ENCODE measurements at places on chromosomes 7 and 10.

DNA sequence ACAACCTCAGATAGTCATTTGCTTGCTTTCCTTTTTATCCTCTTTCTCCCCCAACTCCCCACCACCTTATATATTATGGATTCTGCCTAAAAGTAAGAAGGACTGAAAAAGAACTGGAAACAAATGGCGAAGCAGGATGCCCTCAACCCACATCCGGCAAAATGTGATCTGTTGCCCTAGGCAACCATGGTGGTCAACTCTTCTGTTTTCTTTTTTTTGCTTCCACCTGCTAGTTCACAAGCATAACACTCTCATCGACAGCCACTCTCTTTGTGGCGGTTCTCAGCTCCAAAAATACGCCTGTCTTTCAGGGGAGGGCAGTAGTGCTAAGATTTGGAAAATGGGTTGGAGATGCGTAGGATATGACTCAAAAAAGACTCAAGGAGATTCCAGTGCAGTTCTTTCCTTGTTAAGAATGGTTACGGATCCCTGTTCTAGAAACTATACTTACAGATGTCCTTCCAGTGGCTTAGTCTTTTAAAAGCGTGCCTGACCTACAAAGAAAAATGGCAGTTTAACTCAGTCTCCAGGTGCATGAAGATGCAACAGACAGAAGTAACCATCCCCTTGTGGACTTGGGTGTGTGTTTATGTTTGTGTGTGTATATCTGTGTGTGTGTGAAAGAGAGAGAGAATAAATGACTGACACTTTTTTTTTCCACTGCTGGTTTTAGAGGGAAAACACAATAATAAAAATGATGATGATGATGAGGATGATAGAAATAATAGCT, 10.7 kb downstream of the APBB1IP start:
- DNase-seq = no peak

- DNase-seq = no peak
Observed at GRCh38 chr10:65952086-65952485, 973.8 kb upstream of the LRRTM3 start.

DNA sequence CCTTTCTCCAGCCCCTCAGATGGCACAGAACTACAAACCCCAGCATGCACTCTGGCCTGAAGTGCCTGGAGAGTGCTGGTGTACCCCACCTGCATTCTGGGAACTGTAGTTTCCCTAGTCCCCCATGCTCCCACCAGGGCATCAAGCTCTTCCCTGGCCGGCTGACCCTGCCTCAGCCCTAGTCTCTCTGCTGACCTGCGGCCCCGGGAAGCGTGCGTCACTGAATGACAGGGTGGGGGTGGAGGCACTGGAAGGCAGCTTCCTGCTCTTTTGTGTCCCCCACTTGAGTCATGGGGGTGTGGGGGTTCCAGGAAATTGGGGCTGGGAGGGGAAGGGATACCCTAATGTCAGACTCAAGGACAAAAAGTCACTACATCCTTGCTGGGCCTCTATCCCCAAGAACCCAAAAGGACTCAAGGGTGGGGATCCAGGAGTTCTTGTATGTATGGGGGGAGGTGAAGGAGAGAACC, 2.1 kb downstream of the NOS3 start:
- peak; percentile 76 for DNase-seq

GRCh38 chr7:53013925-53014324, 21.5 kb upstream of the POM121L12 start:
- DNase-seq = no peak

GRCh38 chr10:3495281-3495680, 289.7 kb downstream of the KLF6 start:
- no peak for DNase-seq

- DNase-seq = no peak
Observed at GRCh38 chr7:76072243-76073148, 24.6 kb downstream of the MDH2 start.

DNA sequence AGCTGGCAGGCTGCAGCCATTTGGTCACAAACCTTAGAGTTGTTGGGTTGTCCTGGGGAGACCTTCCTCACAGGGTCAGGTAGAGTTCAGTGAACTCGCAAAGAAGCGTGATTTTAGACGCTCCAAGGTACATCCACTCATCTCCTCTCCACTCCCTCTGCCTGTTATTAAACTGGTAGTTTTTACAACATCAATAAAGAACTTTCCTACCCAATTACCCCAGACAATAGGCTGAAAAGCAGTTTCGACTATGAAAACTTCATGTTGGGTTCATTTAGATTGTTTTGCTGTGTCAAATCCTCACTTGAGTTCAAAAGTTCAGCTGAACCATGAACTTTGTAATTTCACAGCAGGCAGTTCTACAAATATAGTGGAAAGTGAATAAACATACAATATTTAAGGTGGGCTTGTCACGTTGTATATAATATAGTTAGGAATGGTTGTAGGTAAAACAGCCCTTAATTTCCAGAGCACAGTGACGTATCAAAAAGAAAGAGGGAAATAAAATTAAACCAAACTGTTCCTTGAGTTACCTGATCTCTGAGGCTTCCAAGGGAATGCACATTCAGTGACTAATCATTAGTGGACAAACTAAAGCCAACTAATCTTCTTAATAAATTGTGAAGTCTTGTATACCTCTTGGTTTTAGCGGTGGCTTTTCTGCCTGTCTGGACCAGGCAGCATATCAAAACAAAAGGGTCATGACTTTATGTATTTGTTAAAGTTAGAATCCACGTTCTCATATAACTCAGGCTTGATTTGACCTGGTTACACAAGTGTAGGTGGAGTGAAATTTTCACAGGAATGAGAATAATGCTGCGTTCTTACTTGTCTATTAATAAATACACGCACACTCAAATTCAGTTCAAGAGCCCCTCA, 100.5 kb downstream of the CYP26A1 start:
- DNase-seq = no peak

DNA sequence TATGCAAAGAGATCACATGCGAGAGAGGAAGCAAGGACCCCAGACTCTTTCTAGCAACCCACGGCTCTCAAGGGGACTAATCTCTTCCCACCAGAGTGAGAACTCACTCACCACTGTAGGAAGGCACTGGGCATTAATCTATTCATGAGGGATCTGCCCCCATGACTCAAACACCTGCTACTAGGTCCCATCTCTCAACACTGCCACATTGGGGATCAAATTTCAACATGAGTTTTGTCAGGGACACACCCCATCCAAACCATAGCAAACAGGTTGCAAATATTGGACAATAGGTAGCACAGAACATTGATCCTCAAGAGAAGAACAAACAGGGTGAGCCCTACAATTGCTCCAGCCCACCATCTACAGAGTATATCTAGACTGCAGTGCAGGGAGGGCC, 740.6 kb downstream of the LRMDA start:
- no peak for DNase-seq

GRCh38 chr10:97743169-97743943, 6.4 kb downstream of the ZFYVE27 start:
- no peak for DNase-seq

- DNase-seq = no peak
Observed at GRCh38 chr7:39304668-39305405, 261.4 kb upstream of the YAE1 start.

DNA sequence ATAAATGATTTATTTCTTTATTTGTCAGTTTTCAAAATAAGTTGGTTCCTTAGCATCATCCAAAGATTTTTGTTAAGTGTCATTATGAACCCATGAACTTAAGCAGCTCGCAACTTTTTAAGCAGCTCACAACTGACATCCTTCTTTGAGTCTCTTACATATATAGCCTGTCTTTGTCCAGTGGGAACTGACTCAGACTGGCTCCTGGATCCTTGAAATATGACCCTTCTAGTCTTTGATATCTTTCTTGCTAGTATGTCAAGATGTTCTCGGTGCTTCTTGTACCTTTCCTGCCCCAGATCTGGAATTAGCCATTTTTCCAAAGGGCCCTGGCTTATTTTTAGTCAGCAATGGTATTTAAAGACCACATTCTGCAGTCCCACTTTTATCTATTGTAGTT, 53.9 kb upstream of the ARID5B start:
- no peak for DNase-seq

GRCh38 chr10:45625879-45626278, 46.7 kb downstream of the ZFAND4 start:
- no peak for DNase-seq

- no peak for DNase-seq
Observed at GRCh38 chr10:102585026-102585425, 59.3 kb upstream of the TRIM8 start.

GRCh38 chr7:43756368-43757072, 2.0 kb upstream of the BLVRA start:
- no peak for DNase-seq

DNA sequence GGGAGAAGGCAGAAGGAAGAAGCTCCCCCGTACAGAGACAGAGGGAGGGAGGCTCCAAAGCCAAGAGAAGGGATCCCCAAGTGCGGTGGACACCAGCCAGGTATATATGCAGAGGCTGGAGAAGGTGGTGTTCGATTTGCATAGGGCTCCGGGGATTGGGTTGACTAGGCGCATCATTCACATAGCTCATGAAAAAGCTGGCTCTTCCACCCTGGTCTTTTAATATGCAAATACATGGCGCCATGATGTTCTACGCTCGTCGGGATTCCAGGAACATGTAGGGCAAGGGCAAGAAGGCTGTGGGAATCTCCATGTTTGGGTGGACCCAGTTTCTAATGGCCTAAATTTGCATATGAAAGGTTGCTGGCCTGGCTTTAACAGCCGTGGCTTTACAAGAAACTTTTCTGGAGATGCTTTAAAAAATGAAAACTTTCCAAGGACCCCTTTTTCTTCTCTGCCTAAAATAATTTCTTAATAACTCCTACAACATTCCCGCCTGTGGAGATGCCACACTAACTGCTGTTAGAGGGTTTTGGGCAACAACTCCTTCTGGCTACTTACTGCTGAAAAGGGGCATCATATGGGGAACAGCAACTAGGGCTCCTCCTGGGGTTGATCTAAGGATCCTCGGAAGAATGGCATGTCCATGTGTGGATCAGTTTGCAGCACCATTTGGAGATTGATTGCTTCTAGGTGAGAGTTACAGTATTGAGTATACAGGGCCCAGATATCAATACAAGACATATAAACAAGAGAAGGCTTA, 28.3 kb downstream of the C1GALT1 start:
- DNase-seq = peak; percentile 40

DNA sequence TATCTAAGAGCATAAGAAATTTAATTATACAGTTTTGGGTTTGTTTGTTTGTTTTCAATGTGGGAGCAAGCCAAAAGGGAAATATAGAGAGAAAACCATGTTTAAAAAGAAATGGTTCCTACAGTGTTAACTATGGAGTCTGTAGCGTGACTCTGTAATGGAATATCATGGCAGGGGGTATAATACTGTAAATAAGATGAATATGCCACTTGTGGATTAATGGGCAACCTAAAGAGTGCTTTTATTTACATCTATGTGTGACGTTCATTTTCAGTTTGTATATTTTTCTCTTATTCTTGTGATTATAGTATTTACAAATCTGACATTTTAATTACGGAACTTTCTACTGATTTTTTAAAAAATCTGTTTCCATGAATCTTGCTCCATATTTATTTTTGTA, 95.9 kb downstream of the POLL start:
- DNase-seq = no peak

- no peak for DNase-seq
Observed at GRCh38 chr7:36583318-36583717, 141.0 kb downstream of the AOAH start.

GRCh38 chr7:81956520-81956919, 186.7 kb upstream of the HGF start:
- DNase-seq = peak; percentile 54

DNA sequence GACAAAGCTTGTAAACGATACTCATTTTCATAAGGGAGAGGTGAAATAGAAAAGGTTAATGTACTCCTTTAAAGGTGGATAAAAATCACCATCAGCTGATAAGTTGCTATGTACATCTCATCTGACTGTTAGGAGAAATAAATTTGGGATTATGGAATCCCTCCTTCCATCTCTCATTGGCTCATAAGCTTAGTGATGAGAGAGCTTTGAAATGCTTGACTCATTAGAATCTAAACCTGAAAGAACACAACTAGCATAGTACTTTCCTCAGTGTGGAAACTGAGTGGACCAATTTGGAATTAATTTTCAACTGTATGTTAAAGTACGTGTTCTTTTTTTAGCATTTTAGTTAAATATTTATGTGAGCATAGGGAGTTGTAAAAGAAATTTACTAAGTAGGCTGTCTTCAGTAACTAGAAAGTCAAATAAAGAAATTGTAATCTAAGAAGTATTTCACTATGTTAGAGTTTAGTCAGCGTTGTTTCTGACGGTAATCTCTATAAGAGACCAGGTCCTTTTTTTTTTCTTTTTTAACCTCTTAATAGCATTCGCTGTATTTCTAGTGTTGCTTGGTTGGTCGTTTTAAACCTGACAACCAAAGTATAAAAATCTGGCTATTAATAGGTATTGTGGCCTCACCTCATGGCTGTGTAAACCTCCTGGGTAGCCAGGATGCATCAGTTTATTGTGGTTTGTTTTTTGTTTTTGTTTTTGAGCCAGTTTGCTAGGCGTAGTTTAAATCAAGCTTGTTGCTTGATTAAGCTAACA, 34.4 kb downstream of the FHIP2A start:
- no peak for DNase-seq

GRCh38 chr10:17235136-17235535, 7.1 kb downstream of the VIM start:
- no peak for DNase-seq

DNA sequence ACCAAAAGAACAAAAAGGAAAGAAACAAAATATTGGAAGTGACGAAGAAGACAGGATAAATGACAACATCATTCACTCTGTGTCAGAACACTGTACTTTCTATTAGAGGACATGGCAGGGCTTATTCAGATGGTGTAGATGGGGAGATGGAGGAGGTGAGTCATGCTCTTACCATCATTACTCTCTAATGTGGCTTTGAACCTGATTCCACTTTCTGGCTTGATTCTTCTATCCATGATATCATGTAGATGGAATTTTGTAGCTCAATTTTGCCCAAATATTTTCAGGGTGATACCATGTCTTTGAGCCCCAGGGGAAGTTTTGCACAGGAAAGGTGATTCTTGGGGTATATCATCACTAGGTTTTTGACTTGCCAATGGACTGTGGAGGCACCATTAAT, 91.7 kb downstream of the CFAP58 start:
- no peak for DNase-seq

DNA sequence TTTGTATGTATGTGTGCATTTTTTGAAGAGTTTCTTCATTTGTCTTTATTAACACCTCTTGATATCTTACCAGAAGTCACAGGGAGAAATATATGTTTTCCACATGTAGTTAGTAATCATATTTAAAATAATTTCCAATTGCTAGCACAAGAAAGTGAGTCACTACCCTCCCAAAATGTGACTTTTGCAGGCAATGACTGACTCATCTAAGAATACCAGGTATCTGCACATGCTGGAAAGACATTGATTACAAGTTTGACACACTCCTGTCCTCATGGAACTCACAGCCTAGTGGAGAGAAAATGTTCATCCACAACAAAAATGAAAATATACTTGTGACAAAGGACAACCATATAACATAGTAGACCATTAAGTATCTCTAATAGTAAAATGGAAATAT, 82.9 kb downstream of the SEMA3D start:
- no peak for DNase-seq

- no peak for DNase-seq
Observed at GRCh38 chr10:67049988-67050387, 124.2 kb downstream of the LRRTM3 start.

GRCh38 chr7:98922392-98923187, 44.3 kb downstream of the TRRAP start:
- DNase-seq = no peak
